ENCODE measurements at places on chromosomes 7 and 10.

GRCh38 chr7:35630024-35630972 lies 64.6 kb downstream of the HERPUD2 start:
- DNase-seq: no peak

GRCh38 chr7:97450516-97450915 lies 281.4 kb upstream of the TAC1 start:
- no peak for DNase-seq

GRCh38 chr7:115124409-115124939 lies 202.6 kb downstream of the MDFIC start:
- no peak for DNase-seq

DNA sequence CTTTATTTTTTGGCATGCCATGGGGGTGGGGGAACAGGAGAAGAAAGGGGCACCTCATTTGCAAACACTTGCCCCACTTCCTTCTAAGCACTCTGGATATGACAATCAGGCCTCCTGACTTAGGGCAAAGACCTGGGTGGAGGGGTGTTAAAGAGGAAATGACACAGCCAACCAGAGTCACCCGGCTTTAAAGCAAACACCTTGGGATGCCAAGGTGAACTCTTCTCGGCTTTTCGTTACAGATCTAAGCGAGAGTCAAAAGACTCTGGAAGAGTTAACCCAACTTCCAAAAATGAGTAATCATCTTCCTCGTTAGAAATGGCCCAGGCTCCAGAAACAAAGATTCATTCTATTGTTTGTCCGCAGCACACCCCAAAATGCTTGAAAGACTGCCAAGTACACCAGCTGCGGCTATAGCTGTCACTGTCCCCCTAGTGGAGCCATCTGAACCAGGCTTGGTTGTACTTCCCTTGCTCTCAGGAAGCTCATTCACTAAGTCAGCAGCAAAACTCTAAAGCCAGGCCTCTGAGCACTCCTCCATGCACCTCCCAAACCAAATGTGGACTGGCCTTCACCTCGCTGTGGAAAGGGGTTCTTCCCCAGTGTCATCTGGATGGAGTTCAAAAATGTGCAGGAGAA lies 24.8 kb downstream of the FAM53B start:
- peak; percentile 85 for DNase-seq

DNA sequence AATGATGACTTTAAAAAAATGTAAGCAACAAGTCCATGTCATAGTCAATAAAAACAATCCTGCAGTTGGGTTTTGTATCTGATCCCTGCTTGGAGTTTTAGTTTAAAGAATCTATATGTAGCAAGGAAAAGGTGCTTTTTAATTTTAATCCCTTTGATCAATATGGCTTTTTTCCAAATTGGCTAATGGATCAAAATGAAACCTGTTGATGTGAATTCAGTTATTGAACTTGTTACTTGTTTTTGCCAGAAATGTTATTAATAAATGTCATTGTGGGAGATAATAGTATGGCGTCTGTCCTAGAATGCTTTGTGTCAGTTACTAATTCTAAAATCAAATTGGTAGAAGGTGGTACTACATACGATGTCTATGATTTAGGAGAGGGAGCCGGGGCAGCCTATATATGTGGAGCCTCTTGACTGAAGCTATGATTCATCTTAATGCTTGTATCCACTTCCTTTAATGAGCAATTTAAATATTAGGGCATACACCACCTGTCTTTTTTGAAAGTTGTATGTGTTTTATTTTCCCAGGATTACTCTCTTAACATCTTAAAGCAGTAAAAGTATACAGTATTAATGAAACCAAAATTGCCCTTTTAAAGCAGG lies 10.3 kb upstream of the PBLD start:
- DNase-seq: no peak

- DNase-seq: no peak
Measured at GRCh38 chr10:3491571-3491970, 293.4 kb downstream of the KLF6 start.

- DNase-seq: no peak
Measured at GRCh38 chr10:47145290-47145934, 154.6 kb upstream of the GDF10 start.

DNA sequence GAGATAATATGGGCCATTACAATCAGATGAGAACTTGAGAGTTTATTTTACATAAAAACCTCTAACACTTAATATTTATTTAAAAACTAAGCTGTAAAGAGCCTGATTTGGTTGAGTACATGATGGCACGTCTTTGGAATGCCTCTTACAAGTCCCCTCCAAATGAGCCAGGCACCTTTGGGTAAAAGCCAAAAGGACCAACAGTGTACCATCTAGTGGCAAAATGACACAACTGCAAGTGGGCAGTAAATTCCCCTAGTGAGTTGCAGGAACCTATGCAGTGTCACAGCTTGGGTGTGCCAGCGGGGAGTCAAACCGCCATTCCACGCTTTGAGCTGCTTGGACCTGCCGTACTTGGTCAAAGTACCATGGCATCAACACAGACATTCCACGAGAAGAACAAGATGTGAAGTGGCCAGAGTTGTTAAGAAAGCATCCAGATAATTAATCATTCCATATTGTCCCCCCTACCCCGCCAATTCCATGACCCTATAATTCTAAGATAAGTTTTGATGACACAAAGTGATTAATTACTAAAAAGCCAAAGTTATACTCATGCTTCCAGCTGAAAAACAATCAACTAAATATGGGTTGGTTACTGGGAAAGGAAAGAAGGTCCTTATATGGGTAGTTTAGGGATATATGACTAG lies 115.2 kb downstream of the SORBS1 start:
- peak; percentile 44 for DNase-seq

- DNase-seq: no peak
Measured at GRCh38 chr7:90007001-90007654, 147.1 kb upstream of the STEAP1 start.

- DNase-seq: no peak
Measured at GRCh38 chr7:158175779-158176178, 411.8 kb downstream of the PTPRN2 start.

DNA sequence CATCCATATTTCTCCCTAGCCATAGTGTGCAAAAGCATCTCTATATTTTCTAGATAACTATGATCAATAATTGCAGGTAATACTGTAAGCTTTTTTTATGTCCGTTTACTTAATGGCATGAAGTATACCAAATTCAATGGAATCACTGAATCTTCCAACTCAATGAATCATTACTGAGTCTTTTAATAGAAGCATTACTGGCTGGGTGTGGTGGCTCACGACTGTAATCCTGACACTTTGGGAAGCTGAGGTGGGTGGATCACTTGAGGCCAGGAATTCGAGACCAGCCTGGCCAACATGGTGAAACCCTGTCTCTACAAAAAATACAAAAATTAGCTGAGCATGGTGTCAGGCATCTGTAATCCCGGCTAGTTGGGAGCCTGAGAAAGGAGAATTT lies 372.5 kb downstream of the BMPER start:
- no peak for DNase-seq

- no peak for DNase-seq
Measured at GRCh38 chr10:128149267-128150014, 23.2 kb upstream of the MKI67 start.

GRCh38 chr7:105776068-105776790 lies 100.2 kb downstream of the ATXN7L1 start:
- no peak for DNase-seq

DNA sequence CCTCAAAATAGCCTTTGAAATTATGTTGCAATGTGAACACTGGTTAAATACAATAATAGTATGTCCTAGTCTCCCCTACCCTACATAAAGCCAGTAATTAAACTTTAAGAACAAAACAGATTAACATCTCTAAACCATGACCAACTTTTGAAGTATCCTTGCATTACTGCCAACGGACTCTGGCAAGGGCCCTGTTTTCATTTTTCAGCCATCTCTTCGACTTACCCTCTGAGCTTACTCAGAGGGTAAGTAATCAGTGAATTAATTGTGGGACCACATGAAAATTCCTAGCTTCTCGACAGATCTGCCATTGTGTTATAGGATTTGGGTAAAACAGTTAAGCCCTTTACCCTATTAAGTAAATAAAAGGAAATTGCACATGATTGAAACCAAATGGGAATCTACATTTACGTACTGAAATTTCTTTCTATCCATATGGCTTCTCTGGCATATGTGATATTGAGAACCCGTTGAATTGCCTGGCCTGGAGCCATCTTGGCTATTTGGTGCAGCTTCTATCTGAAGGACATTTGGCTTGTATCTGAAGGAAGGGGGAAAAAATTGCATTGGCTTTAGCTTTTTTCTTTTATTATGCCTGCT lies 39.6 kb downstream of the DYNC1I1 start:
- DNase-seq: no peak

- DNase-seq: no peak
Measured at GRCh38 chr10:47323636-47324296, 1.5 kb downstream of the GDF2 start.

- DNase-seq: no peak
Measured at GRCh38 chr7:36098096-36098495, 55.0 kb upstream of the EEPD1 start.

DNA sequence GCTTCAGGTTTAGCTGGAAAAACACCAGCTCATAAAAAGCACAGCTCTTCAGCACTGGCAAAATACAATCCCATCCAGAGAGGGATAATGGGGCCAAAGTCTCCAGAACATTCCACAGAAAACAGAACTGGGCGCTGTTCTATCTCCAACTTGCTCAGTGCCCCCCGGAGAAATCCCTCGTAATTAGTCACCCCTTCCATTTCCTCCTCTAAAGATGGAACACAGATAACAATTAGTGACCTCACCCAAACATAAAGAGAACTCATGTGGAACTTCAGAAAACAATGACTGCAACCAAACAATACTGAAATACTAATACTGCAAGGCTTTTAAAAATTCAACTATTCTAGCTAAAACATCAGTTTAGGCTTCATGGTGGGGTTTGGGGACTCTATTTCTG lies 46.3 kb downstream of the KIAA1549 start:
- DNase-seq: no peak

DNA sequence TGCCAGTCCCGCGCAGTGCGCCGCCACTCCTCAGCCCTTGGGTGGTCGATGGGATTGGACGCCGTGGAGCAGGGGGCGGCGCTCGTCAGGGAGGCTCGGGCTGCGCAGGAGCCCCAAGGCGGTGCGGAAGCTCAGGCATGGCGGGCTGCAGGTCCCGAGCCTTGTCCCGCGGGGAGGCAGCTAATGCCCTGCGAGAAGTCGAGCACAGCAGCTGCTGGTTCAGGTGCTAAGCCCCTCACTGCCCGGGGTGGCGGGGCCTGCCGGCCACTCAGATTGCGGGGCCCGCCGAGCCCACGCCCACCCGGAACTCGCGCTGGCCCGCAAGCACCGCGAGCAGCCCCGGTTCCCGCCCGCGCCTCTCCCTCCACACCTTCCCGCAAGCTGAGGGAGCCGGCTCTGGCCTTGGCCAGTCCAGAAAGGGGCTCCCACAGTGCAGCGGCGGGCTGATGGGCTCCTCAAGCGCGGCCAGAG lies 14.4 kb upstream of the WASL start:
- no peak for DNase-seq

DNA sequence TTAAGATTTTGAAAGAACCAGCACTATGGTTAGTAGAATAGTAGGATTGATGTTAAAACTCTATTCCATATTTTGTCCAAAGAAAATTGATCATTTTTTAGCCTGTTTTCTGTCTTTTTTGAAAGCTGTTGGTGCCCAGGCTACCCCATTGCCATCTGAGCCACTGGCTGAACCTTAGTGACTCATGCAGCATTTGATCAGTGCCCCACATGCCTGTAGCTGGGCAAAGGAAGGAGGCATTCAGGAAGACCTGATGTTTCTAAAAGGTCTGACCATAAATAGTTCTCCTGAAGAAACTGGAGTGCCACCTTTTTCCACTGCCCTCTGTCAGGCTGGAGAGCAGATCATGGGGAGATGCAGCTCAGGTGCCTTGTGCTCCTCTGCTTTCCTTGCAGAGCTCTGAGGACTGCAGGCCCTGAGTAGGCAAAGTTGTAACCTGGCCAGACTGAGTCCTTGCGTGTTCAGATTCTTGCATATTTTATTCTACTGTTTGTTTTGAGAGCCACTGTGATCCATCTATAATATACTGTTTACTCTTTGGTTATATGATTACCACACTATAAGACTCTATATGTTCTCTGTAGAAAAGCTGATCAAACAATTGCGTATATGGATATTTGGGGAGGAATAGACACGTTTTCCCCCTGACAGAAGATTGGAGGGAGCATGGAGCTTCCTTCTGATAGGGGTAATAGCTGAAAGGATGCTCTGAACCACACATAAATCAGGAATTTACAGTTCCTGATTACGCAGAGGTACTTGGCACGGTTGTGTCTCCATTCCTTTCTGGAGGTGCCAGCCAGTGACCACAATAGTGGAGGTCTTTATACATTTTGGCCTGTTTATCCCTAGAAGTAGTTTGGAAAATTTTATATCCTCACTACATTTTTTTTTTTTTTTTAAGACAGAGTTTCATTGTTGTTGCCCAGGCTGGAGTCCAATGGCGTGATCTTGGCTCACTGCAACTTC lies 48.9 kb upstream of the GJD4 start:
- DNase-seq: no peak

DNA sequence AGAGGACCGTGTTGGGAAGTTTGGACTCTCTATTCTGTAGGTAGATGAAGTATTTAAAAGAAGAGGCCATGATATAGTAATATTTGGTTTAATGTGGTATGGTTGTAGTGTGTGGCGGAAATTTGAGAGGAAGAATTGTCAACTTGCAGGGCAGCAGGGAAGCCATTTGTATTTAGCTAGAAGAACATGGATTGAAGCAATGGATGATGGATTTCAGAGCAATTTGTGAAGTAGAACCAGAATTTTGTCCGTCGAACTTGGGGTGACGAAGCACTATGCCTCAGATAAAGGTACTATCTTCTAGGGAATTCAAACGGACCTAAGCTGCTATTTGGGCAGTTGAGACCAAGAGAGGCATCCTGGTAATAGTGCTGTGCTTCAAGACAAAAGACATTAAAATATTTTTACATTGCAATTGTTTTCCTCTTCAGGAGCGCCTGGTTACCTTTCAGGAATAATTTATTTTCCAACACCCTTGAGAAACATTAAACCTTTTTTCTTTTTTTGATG lies 615 bp upstream of the WBP1L start:
- no peak for DNase-seq

DNA sequence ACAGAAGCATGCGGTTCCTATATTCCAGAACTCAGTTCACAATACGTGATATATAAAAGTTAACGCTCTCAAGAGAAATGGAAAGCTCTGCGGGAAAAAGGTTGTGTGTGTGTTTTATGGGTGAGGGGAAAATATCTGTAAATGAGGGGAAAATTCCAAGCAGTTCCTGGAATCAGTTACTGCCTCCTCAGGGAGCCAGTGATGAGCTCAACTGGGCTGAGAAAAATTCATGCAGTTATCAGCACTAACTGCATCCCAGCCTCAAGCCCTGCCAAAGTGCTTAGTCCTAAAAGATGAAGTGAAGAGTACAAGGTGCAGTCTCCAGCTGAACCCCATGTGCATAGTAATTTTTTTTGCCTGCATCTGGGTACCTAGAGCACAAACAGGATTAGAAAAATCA lies 191.9 kb downstream of the CDK14 start:
- no peak for DNase-seq

- DNase-seq: no peak
Measured at GRCh38 chr7:127996253-127997071, 34.8 kb downstream of the LRRC4 start.

DNA sequence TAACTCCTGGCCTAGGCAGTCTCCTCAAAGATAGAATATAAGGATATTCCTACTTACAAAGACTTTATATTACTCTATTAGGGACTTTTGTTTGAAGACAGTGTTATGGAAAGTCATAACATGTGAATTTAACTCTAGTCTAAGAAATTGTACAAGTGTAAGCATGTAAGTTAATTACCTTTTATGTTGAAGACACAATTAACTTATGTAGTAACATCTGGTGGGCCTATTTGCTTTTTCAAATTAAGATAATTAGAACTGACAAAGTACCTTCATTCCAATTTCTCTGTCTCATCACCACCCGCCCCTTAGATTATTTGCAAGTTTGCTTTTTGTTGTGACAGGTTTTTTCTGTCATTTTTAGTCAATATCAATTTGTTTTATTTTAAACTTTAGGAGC lies 126.0 kb upstream of the THSD7A start:
- no peak for DNase-seq
